ENCODE measurements at places on chromosomes 6 and 20. TPM values are rescaled to one million over a fixed set of nuclear protein-coding genes. Genes with fewer than 3 reads are reported as not detected.
A peak's percentile ranks its signal among the peaks of the same experiment; 100 is the strongest.

BFSP1 gene
- 2.7 TPM for total RNA-seq

AURKA gene
- total RNA-seq, result 2.4 TPM

IMPG1 gene
- not detected for total RNA-seq

OVOL2 gene
- total RNA-seq, result 13.8 TPM

LSM2 gene
- total RNA-seq, result 29.2 TPM

ADGRG6 gene
- 2.9 TPM for total RNA-seq

SLC22A7 gene
- not detected for total RNA-seq

ASIP gene
- not detected for total RNA-seq

SMIM8 gene
- total RNA-seq, result 18.7 TPM

MYLIP gene
- total RNA-seq, result 87.1 TPM

LY6G6F gene
- not detected for total RNA-seq

MATN4 gene
- total RNA-seq, result not detected

ARID1B gene
- total RNA-seq, result 219 TPM

ADA gene
- 13.9 TPM for total RNA-seq

GCNT2 gene
- 4.0 TPM for total RNA-seq

EYS gene
- not detected for total RNA-seq

DNA sequence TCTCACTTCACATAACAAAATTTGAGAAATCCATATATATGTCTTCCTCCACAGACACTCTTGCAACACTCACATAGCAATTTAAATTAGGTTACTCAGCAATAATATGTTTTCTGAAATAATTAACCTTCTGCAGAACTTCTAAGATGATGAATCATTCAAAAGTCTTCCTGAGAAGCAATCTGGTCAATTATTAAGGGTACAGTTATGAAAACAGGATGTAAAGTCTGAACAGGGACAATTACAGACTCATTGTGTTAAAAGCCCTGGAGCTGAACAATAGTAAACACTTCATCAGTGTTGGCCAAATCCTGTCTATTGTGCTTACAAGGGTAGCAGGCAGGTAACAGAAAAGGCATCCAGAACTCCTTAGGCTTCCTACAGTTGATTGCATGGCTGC lies 75.4 kb downstream of the FILIP1 start:
- DNase-seq, result no peak

- DNase-seq, result no peak
Observed at GRCh38 chr6:130009146-130009545, 9.2 kb upstream of the L3MBTL3 start.

DNA sequence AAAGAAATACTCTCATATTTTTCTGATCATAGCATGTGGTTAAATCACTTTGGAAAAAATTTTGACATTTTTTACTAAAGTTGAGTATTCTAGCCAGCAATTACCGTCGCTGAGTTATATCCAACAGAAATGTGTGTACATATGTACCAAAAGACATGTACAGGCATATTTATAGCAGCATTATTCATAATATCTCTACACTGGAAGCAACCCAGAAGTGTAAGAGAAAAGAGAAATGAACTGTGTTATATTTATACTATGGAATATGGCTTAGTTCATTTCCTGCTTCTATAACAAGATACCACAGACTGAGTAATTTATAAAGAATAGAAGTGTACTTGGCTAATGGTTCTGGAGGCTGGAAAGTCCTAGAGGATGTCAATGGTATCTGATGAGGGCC lies 474.0 kb upstream of the GJE1 start:
- DNase-seq, result no peak

GRCh38 chr6:138404666-138405337 lies 779 bp downstream of the HEBP2 start:
- peak; percentile 18 for DNase-seq

- no peak for DNase-seq
Observed at GRCh38 chr6:3276174-3277167, 17.7 kb downstream of the PSMG4 start.

- DNase-seq, result no peak
Observed at GRCh38 chr20:57566803-57567459, 6.0 kb downstream of the PCK1 start.

DNA sequence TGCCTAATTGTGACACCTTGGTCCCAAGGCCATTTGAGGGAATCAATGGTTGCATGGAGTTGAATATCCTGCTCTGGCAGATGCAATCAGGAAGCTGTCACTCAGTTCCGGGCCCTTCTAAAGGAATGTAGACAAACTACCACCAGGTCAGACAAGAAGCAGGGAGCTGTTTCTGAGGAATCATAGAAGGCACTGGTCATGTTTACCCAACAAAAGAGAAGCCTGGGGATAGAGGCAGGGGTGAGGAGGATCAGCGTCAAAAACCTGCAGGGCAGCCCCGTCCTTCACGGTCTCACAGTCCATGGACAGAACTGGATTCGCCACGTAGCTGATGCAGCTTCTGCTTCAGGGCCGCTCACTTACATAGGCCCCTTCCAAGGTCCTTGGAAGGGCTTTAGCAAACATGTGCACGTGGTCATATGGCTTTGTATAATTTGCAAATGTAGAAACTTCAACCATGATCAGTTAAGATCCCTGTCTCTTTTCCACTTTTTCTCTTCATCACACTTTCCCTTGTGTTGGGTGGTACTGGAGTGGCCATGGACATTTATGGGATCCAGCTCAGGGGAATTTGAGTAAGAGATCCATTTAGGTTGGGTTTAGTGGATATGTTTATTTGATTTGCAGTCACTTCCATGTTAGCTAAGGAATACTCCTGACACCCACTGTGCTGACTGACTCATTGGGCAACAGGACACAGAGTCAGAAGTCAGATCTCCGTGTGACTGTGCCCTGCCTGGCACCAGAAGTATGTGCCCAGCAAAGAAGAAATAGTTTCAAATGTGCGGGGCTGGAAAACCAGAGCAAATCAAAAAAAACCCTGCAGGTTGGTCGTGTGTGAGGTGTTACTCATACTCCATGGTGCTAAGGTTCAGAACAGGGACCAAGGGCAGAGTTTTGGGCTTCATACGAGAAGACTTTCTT lies 60.0 kb upstream of the ZFAND3 start:
- DNase-seq, result no peak

GRCh38 chr6:5151360-5151954 lies 66.3 kb downstream of the PPP1R3G start:
- peak; percentile 33 for DNase-seq

GRCh38 chr20:62048346-62048761 lies 17.3 kb downstream of the TAF4 start:
- no peak for DNase-seq

DNA sequence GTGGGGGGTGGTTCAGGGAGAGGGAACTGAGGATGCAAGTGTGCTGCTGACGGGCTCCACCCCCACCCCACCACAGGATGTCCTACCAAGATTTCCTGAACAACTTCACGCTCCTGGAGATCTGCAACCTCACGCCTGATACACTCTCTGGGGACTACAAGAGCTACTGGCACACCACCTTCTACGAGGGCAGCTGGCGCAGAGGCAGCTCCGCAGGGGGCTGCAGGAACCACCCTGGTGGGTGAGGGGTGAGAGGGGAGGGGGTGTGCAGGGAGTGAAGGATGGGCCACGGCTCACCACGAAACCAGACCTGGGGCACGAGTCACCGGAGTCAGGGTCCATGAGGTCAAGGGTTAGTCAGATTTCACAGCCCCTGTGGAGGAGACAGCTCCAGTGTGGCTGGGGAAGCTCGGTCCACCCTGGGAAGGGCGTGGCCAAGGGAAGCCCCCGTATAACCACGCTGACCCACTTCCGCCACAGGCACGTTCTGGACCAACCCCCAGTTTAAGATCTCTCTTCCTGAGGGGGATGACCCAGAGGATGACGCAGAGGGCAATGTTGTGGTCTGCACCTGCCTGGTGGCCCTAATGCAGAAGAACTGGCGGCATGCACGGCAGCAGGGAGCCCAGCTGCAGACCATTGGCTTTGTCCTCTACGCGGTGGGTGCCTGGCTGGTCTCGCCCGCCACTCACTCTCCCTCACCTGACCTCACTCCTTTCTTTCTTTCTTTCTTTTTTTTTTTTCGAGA lies 18.3 kb downstream of the CAPN11 start:
- DNase-seq, result no peak

DNA sequence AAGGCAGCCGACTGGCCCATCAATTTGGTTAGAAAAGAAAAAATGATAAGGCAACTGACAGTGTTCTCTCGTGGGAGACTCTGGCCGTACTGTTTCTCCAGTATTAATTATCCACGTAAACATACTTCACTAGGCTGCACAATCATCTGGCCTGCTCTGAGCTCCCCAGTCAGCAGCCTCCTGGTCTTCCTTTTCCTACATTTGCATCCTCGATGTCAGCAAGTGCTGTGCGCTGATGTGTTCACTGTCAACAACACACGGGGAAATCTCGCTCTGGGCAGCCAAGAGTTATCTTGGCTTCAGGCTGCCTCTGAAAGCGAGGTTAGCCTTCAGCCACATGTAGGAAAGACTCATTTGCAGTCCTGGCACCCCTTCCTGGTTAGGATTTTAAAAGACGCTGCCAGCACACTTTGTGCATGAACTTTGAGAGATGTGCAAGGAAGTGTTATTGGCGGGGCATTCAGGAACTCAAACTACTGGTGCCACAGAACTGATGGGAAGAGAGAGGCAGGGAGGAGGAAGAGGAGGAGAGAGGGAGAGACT lies 460.5 kb upstream of the ARID1B start:
- no peak for DNase-seq

DNA sequence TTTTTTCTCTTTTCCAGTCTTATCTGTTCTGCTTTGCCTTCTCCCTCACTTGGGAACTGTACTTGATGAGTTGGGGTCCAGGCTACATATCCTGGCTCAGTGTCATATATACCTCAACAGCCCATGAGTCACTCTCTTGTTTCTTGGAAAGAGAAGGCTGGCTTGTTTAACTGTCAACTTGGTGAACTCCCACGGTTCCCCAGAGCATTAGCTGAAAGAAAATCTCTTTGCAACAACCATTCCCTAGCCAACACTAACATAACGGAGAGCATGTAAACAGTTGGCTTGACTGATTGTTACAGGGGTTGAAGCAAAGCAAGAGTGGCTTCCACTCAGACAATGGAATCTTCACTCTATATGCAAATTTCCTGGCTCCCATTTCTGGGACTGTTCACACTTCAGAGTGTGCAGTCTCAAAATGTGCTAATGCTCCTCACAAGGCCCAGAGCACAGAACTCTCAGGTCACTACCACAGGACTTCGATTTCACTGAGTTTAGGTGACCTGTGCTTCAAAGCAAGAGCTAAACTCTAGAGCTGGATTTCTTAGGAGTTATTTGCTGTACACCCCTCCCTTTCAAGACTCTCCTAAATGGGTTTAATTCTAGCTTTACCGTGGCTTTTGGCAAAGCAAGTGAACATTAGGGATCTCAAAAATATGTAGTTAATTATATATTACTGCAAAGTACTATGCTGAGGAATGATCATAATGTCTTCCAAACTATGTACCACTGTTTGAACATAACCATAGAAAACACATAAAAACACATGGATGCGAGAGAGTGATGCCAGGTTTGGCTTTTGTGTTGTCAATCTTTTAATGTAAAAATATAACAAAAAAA lies 609.8 kb downstream of the RFPL4B start:
- no peak for DNase-seq

GRCh38 chr6:119557239-119557638 lies 207.7 kb upstream of the MAN1A1 start:
- DNase-seq, result no peak

GRCh38 chr6:90044833-90045381 lies 150.6 kb downstream of the GJA10 start:
- no peak for DNase-seq

Measured in thyroid gland (tissue), 4 donors.